CD4-positive, alpha-beta memory T cell (primary cell): ENCODE measurements at places on chromosomes 5 and 9. TPM values are rescaled to one million over a fixed set of nuclear protein-coding genes. Genes with fewer than 3 reads are reported as not detected.
A peak's percentile ranks its signal among the peaks of the same experiment; 100 is the strongest.

GRCh38 chr9:28024676-28025075 is 451.4 kb upstream of the C9orf72 start:
- H3K27ac ChIP-seq: no peak overlapping the region
- DNase-seq: no peak
- no peaks in the 10 kb centered on the region for H3K36me3 ChIP-seq
- H3K4me3 ChIP-seq: no peak overlapping the region

DNA sequence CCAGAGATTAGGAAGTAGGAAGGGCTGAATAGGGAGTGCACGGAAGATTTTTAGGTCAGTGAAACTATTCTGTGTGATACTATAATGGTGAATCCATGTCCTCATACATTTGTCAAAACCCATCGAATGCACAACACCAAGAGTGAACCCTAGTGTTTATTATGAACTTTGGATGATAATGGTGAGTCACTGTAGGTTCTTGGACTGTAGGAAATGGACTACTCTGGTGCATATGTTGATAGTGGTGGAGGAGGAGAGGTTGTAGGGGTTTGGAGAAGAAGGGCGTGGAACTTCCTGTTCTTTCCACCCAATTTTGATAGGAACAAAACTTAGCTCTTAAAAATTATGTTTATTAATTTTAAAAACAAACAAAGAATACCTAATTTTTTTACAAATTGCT is 14.3 kb downstream of the CTSL start:
- H3K27me3 ChIP-seq: no peaks in the 10 kb centered on the region
- H3K36me3 ChIP-seq: no peaks in the 10 kb centered on the region
- no peak overlapping the region for H3K27ac ChIP-seq

DNA sequence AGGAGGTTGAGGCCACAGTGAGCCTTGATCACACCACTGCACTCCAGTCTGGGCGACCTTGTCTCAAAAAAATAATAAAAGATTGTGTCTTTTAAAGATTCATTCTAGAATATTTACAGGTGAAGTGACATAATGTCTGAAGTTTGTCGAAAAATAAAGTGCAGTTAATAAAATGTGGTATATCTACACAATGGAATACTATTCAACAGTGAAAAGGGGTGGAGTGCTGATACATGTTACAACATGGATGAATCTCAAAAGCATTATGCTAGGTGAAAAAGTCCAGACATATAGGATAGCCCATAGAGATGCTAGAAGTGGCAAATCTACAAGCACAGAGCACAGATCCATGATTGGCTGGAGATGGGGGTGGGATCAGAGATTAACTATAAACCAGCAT is 101.9 kb downstream of the PAX5 start:
- DNase-seq: no peak
- H3K4me3 ChIP-seq: no peak overlapping the region
- no peaks in the 10 kb centered on the region for H3K36me3 ChIP-seq
- no peak overlapping the region for H3K27ac ChIP-seq
- H3K27me3 ChIP-seq: no peaks in the 10 kb centered on the region

The LCN9 gene
- total RNA-seq: not detected

The NTNG2 gene
- total RNA-seq: 5.9 TPM

GRCh38 chr5:138051441-138052296 is 18.8 kb upstream of the FAM13B start:
- H3K36me3 ChIP-seq: no peaks in the 10 kb centered on the region
- no peaks in the 10 kb centered on the region for H3K4me1 ChIP-seq
- H3K27me3 ChIP-seq: no peaks in the 10 kb centered on the region
- DNase-seq: no peak

DNA sequence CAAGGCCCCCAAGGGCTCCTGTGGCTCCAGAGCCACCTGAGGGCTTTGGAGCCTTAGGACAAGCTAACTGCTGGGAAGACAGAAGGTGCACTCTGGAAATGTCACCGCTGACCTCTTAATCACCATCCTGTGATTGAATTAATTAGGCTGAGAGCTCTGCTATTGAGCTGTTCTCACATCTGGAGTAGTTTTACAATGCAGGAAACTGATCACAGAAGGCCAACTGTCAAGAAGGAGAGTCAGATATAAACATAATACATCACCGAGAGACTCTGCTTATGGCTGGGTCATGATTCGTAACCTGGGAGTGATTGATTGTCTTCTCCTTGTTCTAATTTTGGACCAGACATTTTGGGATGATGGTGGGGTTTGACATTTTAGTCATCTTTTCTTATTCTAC is 226.1 kb downstream of the SLIT3 start:
- no peak overlapping the region for H3K4me3 ChIP-seq
- DNase-seq: no peak
- H3K27ac ChIP-seq: no peak overlapping the region
- no peaks in the 10 kb centered on the region for H3K36me3 ChIP-seq
- H3K4me1 ChIP-seq: no peaks in the 10 kb centered on the region

DNA sequence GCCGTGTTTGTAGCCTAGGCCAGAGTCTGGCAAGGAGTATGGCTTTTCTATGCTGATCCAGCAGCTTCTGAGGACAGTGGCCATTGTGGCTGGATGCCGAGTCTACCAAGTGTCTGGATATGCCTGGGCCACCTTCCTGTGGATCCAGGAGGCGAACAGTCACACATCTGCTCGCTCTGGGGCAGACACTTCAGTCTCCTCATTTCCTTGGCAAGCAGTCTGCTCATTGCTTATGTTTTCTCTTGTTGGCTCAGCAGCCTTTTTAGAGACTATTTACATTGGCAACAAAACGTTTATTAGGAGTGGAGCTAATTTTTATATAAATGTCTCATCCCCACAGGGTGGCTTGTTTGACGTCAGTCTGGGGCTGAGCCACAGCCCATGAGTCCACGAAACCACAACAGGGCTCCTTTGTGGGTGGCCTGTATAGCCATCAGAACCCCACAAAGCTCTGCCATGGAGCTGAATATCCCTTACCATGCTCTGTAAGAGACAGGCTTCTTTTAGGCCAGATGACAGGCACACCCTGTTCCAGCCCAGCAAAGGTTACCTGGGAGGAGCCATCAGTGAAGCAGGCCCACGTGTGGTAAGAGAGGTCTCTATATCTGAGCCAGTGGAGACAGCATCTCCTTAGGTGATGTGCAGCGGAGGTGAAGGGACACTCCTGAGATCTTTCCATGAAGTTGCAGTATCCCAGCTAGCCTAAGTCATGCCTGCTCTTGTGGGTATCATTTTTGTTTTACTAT is 221.7 kb downstream of the DIRAS2 start:
- DNase-seq: no peak
- no peaks in the 10 kb centered on the region for H3K36me3 ChIP-seq
- H3K27ac ChIP-seq: no peak overlapping the region
- no peak overlapping the region for H3K4me3 ChIP-seq
- H3K4me1 ChIP-seq: no peaks in the 10 kb centered on the region
- H3K27me3 ChIP-seq: no peaks in the 10 kb centered on the region

DNA sequence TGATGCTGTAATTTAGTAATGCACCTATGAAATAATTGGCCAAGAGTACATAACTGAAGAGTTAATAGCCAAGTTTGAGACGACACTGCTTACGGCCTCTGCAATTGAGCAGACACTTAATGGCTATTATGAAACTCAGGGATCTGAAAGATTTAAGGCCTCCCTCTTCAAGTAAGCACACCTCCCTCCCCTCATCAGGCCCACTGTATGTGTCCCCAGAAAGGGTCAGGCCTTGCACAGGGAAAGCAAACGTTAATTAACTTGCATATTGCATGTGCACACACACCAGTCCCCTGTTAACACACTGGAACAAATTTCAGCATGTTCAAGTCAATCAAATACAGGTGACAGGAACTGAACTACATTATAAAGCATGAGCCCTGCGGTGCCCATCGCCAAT is 163.6 kb downstream of the SPOCK1 start:
- H3K27ac ChIP-seq: no peak overlapping the region
- no peaks in the 10 kb centered on the region for H3K27me3 ChIP-seq
- no peak overlapping the region for H3K4me3 ChIP-seq
- DNase-seq: no peak

- peaks cover 12% of the 10 kb centered on the region for H3K36me3 ChIP-seq
- H3K27me3 ChIP-seq: no peaks in the 10 kb centered on the region
- DNase-seq: peak; percentile 80
- H3K4me3 ChIP-seq: peak overlapping the region; percentile 96
These were observed 696 bp downstream of the ZFP62 start for GRCh38 chr5:180860273-180860886.

The ABLIM3 gene
- total RNA-seq: not detected

The ARL10 gene
- 14.7 TPM for total RNA-seq

GRCh38 chr9:21268347-21268657 is 28.5 kb upstream of the IFNA14 start:
- no peaks in the 10 kb centered on the region for H3K36me3 ChIP-seq
- H3K27ac ChIP-seq: no peak overlapping the region
- no peak for DNase-seq
- H3K4me1 ChIP-seq: no peaks in the 10 kb centered on the region
- H3K27me3 ChIP-seq: no peaks in the 10 kb centered on the region
- H3K4me3 ChIP-seq: no peak overlapping the region
